ENCODE measurements at places on chromosomes 11 and 22.
A peak's percentile ranks its signal among the peaks of the same experiment; 100 is the strongest.

DNA sequence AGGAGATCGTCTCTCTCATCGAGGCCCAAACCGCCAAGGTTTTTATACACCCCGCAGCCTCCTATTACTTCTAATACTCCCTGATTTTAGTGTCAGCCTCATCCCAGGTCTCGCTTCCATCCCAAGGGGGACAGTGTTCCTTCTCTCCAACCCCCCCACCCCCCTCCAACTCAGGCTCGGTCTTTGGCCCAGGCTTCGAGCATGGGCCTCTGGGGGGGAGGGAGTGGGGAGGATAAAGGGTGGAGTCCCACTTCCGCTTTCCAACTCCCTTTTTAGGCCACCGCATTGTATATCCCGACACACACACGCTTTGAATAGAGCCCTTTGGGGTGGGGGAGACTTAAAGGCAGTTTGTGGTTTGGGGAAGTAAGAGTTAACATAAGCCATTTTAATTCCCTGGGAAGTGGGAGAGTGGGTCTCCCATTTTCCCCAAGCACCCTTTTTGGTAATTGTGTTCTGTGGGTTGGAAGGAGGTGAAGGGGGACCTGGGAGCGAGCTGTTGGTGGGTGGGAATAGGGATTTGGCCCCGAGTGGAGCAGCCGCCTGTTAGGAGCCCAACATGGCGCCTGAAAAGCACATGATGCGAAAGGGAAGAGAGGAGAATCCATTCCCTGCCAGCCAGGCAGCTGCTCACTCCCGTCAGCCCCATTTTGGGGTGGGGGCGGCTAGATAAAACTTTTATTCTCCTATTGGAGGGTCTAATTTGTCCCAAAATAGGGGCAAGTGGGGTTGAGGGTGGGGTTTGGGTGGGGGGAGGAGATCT, 844 bp downstream of the PCF11 start:
- no peak for DNase-seq

- DNase-seq: no peak
Measured at GRCh38 chr22:45964372-45964771, 12.6 kb downstream of the WNT7B start.

GRCh38 chr22:42326801-42327200, 56.3 kb upstream of the TCF20 start:
- DNase-seq: no peak

GRCh38 chr11:67466367-67466766, 2.7 kb downstream of the TMEM134 start:
- no peak for DNase-seq

GRCh38 chr11:126375726-126376125, 20.2 kb downstream of the ST3GAL4 start:
- DNase-seq: no peak

GRCh38 chr11:7796842-7797241, at the start of gene OR5P2:
TSS of gene OR5P2 (minus strand) at chr11:7796942. CDS start at chr11:7796942, 0 bp downstream.
- no peak for DNase-seq

DNA sequence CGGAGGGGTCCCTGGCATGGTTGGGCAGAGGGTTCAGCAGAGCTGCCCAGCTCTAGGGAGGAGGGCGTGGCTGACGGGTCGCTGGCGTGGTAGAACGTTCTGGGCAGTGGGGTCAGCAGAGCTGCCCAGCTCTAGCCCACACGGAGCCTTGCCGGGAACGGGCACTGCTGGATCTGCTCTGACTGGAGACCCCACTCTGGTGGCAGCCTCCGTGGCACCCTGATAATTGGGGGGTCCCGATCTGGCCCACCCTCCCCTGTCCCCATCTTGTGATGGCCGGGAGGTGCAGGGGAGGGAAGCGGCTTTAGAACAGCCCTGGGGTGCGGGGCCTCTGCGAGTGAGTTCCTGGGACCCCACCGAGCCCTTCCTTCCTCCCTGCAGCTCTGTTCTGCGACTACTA, 21.9 kb downstream of the MUC5AC start:
- no peak for DNase-seq

- DNase-seq: no peak
Measured at GRCh38 chr11:8190431-8190830, 21.6 kb upstream of the RIC3 start.

DNA sequence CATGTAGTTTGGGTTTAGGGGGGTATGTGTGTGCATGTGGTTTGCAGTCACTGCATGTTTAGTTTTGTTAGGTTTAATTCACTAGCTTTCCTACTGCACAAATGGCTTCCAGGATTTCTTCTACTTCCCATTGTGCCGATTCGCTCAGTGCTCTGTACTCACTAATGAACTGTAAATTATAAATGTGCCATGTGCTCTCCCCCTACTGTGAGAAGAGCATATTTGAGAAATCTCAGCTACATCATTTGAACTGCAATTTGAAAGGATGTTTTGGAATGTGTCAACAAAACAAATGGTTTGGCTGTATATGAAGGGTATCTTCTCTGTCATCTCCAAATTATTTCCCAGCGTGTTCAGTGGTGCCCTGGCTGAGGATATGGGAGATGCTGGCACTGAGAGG, 28.1 kb downstream of the CYB5R2 start:
- DNase-seq: no peak

- DNase-seq: no peak
Measured at GRCh38 chr11:127709960-127710359, 709.4 kb upstream of the KIRREL3 start.

GRCh38 chr22:43951966-43952365, 3.3 kb upstream of the SAMM50 start:
- no peak for DNase-seq

- no peak for DNase-seq
Measured at GRCh38 chr22:47884775-47885174, 1122.3 kb downstream of the TBC1D22A start.

GRCh38 chr11:70317581-70318305, 47.3 kb downstream of the PPFIA1 start:
- no peak for DNase-seq

- DNase-seq: no peak
Measured at GRCh38 chr11:45924927-45925326, 2.5 kb downstream of the LARGE2 start.

- DNase-seq: no peak
Measured at GRCh38 chr22:36599771-36600170, 70.8 kb upstream of the EIF3D start.

DNA sequence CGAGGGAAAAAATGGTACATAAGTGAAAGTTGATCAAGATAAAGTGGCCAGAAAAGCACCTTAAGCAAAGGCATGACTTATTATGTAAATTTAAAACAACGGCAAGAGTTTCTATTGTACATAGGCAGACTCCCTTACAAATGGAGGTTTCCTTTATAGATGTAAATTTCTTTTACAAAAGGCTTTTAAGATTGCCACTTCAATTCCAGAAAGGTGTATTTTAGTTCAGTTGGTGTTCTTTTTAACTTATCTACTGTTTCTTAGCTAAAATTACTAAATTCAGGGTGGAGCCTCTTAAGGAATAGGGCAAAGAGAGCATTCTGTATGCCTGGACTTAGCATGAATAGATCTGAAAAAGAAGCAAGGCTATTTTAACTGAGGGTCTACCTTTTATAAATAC, 24.9 kb upstream of the GNAZ start:
- DNase-seq: no peak

DNA sequence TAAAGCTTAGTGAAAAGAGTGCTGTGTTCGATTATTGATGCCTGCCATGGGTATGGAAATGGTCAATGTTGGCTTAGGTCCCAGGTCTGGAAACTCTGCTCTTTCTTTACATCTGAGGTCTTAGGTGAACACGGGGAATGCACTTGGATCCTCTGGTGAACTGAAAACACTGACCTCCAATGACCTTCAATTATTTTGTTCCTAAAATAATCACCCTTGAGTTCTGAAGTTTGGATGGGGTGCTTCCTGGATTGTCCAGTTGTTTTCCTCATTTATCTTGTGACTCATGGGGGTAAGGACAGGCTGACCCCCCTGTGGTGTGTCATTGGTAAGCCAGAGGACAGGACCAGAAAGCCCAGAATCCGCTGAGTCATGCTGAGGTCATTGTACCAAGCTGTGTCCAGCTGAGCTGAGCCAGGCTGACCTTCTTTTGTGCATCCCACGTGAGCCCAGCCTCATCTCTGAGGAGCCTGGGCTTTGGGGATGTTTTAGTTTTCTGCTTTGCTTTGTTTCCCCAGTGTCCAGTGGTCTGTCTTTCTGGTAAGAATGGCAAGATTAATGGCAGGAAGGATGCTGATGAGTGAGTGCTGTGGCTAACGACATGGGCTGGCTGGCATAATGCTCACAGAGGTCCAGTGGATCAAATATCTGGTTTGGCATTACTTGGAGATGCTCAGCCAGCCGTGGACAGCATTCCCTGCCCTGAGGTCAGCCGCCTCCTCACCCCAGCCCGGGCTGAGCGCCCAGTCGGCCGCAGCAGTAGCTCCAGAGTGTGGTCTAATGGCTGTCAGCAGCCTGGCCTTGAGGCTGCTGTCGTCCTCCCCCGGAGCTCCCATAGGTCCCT, 35.6 kb downstream of the AMPD3 start:
- DNase-seq: peak; percentile 83

- DNase-seq: no peak
Measured at GRCh38 chr11:72247584-72247983, 3.6 kb upstream of the PHOX2A start.

DNA sequence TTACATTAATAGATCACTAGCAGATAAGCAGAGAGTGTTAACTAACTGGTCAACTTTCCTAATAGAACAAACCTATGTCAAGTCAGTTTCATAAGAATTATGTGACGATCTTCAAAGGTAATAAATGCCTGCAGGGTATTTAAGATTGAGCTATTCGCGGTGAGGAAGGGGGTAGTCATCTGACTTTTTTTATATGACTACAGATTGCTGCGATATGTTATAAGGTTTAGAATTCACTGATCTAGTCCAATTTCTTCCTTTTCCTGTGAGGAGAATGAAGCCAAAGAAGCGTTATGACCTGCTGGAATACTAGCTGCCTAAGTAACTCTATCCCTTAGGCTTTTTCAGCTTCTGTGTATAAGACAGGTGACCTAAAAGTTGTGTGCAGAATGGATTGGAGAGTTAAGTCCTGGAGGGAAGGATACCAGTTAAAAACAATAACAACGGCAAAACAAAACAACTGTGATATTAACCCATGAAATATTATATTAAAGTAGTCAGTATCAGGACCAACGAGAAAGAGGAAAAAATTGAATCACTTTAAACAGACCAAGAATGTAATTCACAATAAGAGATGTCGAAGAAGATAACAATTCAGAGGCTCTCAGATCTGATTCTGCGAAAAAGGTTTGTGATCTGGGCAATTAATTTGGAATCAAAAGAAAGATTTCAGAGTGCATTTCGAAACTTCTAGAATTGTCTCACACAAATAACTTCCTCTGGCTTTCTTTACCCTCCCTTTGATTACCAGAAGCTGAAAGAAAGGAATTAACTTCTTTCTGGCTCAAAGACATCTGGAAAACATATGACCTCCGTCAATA, 630 bp downstream of the CASP4 start:
- no peak for DNase-seq

- DNase-seq: no peak
Measured at GRCh38 chr22:19419464-19420178, 11.9 kb downstream of the HIRA start.

GRCh38 chr11:9103542-9104276, 12.3 kb upstream of the SCUBE2 start:
- no peak for DNase-seq

- DNase-seq: no peak
Measured at GRCh38 chr22:49303781-49304461, 523.8 kb downstream of the BRD1 start.

DNA sequence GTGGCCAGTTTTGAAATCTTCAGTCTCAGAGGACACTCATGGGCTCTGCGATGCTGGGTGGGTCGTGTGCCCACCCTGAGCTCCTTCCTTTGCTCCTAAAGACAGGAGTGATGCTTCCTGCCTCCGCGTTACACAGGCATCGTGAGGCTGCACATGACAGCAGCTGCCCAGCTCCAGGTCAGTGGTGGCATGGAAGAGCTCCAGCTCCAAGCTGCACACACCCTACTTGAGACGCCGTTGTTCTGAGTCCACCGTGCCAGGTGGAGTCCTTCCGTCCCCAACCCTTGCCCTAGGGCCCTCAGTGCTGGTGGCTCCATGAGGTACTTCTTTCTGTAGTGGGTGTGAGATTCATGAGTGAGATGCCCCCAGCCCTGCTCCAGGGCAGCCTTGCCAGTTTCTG, 794.1 kb downstream of the BRD1 start:
- DNase-seq: no peak

- no peak for DNase-seq
Measured at GRCh38 chr11:128198216-128198772, 389.1 kb downstream of the ETS1 start.

DNA sequence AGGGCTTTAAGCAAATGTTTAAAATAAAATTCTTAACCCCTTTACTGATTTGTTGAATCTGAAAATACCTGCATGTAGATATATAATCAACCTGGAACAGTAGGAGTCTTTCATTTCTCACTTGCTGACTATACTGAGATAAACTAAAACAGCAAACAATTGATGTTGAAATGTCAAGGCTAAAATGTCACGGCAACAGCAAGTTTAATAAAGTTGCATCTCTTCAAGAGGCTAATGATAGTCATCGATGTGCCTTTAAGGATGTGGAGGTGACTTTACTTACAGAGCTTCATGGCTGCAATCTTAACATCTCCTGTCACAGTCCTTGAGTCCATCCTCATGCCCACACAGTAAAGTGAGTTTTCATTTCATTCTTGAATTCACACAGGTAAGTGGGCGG, 3.6 kb upstream of the PRRG4 start:
- no peak for DNase-seq

GRCh38 chr11:23023319-23023718, 163.0 kb upstream of the CCDC179 start:
- no peak for DNase-seq

- DNase-seq: no peak
Measured at GRCh38 chr11:104120493-104121137, 43.3 kb downstream of the PDGFD start.

GRCh38 chr22:40709752-40710413, 30.6 kb downstream of the MCHR1 start:
- no peak for DNase-seq

- no peak for DNase-seq
Measured at GRCh38 chr11:1323774-1324173, 14.3 kb upstream of the TOLLIP start.

DNA sequence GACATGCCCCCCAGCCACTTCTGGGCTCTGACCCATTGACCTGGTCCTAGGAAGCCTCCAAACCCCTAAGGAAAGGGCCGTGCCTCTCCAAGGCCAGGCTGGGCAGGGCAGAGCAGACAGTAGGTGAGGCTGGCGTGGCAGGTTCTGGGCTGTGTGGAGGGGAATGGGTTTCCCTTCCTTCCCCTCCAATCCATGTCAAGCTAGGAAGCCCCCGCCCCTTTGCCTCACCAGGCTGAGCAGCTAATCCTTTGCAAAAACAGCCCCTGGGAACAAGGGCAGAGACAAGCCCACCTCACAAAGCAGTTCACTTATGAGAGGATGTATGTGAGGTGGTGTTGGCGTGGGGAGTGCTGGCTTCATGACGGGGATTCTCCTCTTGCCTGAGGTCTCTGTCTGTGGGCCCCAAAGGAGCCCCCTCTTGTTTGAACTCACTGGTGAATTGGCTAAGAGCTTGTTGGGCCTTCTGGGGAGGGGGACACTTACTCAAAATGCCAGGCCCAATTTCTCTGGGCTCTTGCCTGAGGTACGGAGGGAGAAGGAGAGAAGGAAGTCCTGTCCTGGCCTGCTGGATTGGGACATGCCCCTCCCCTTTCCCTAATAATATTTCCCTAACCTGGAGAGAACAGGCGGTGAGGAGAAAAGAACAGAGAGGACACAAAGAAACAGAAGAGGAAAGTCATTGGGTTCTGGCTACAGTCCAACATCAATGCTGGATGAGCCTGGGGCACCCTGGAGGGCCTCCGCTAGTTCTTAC, 1.6 kb upstream of the TRIM29 start:
- no peak for DNase-seq

GRCh38 chr11:128886406-128887124, 4.6 kb upstream of the KCNJ5 start:
- no peak for DNase-seq

Measured in HFF-Myc (cell line).